ENCODE measurements at places on chromosomes 16 and 17.

DNA sequence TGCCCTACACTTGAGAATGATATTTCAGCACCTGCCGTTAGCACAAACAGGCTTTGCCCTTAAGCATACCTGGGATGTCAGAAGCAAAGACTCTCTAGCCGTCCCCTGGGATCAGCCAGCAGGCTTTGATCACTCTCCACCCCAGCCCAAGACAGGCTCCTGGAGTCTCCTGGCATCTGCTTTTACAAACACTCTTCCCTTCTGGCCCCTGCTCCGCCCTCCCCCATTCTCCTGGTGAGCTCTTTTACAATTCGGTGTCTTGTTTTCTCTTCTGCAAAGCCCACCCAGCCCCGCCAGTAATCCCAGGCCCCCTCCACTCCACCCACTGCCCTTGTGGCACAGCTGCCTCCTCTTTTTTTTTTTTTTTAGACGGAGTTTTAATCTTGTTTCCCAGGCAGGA, 50.4 kb downstream of the KATNIP start:
- DNase-seq: no peak

- no peak for DNase-seq
Measured at GRCh38 chr16:65781363-65781762, 585.1 kb upstream of the CDH5 start.

GRCh38 chr17:70702683-70703255, 533.4 kb downstream of the KCNJ2 start:
- no peak for DNase-seq

DNA sequence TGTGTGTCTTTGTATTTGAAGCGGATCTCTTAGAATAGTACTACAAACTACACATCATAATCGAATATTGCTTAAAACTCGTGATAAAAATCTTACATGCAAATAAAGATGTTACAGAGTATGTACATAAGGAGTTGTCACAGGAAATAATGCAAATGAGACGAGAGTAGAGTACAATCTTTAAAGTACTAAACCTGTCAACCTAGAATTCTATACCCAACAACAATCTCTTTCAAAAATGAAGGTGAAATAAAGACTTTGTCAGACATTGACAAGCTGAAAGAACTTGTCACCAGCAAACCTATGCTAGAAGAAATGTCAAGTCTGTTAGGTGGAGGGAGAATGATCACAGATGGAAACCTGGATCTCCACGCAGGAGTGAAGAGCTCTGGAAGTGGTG, 83.7 kb upstream of the GNG13 start:
- DNase-seq: no peak

DNA sequence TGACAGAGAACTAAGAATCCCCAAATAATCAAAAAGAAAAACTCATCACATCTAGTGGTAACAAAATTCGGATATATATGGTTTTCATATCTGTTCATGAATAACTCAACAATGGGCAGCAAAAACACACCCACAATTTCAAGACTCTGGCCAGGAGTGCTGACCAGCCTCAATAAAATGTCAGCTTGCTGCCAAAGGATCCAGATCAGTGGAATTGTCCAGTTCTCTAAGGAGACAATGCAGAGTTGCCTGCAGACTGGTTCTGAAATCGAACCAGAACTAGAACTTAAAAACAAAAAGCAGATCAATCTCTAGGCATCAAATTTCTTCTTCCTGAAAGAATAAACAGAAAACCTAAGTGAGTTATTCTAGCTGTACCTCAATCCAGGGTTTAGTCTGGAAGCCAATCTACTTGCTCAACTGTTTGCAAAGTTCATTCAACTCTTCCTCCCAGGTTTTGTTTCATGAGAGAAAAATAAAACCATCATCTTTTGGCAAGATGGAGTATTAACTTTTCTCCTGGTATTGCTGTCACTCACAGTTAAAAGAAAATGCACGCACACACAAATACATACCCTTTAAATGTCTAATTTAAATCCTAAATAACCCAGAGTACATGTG, 61.0 kb downstream of the CFDP1 start:
- peak; percentile 73 for DNase-seq

GRCh38 chr17:56629531-56630075, 36.1 kb downstream of the NOG start:
- peak; percentile 30 for DNase-seq

DNA sequence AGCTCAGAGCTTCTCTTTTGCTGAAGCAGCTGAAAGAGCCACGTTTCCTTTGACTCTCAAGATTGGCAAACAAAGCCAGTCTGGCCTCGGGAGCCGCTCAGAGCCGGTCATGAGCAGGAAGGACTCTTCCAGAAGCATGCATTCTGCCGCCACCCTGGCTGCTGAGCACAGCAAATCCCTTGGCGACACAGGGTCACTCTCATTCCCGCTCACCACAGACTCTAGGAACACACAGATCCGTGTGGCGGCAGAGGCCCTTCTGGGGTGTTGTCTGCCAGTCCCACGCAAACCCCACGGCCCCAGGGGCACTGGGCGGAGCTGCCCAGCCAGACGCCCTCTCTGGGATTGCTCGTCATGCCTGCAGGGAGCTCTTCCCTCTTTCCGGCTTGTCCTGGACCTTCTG, 157.0 kb downstream of the C16orf95 start:
- DNase-seq: peak; percentile 46

GRCh38 chr16:57271867-57272495, 12.5 kb downstream of the PLLP start:
- DNase-seq: no peak

GRCh38 chr16:50305441-50306061, 39.2 kb downstream of the ADCY7 start:
- DNase-seq: no peak

DNA sequence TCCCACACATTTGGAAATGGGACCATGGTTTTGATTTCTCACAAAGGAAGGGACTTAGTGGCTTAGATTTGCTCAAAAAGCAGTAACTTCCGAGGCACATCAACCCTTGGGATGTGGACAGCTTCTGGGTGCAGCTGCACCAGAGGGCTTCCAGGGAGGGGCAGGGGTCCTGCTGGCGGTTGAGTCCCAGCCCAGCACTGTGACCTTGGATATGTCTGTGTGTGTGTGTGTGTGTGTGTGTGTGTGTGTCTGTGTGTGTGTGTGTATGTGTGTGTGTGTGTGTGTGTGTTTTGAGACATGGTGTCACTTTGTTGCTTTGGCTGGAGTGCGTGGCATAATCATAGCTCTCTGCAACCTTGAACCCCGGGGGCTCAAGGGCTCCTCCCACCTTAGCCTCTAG, 130.8 kb downstream of the CLEC16A start:
- no peak for DNase-seq

DNA sequence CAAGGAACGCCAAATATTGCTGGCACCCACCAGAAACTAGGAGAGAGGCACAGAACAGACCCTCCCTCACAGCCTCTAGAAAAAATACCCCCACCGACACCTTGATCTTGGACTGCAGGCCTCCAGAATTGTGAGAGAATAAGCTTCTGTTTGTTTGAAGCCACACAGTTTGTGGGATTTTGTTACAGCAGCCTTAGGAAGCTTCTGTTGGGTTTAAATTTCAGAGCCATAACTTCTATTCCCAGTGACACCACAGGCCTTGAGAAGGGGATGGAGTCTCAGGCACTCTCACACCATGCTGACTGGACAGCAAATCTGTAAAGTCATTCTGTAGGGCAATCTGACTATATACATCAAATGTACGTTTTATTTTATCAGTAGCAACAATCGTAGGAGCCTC, 38.6 kb downstream of the RNF112 start:
- no peak for DNase-seq

DNA sequence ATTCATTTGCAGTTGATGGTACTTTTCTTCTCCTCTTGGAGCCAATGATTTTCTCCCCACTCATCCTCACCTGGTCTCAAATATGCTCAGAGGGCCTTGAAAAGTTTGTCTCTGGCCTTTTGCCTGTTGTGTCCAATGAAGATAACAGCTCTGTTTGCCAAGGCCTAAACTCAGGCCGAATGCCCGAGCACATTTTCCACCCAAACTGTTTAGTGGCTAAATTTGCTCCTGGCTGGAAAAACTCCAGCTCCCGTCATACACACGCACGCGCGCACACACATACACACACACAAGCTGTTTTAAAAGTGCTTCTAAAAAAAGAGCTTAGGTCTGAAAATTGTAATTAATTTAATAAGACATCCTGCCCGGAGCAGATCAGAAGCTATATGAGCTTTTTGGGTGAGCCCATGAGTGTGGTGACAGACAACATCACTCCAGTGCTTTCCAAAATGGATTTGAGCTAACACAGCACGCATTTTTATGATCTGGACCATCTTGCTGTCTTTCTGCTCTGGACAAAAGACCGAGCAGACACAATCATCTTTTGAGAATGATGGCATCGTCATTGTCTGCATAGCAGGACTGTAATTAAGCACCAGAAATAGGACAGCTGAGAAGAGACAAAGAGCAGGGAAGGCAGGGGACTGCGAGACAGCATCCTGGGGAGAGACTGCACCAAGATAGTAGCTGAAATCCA, 48.9 kb downstream of the IRX6 start:
- no peak for DNase-seq

DNA sequence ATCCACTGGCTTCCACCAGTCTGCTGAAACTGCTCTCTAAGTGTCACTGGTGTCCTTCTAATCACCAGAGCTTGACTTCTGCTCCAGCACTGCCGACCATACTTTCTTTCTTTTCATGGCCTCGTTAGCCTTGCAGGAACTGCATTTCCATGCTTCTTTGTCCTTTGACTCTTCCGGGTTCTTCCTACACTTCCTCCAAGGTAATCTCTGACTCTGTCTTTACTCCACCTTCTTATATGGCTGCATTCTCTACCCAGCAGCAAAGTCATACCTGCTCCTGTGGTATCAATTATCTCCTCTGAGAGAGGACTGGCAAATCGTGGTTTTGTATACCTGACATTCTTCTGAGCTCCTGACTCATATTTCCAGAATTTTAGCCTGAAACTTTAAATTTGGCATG, 6.5 kb downstream of the HSD17B2 start:
- no peak for DNase-seq

DNA sequence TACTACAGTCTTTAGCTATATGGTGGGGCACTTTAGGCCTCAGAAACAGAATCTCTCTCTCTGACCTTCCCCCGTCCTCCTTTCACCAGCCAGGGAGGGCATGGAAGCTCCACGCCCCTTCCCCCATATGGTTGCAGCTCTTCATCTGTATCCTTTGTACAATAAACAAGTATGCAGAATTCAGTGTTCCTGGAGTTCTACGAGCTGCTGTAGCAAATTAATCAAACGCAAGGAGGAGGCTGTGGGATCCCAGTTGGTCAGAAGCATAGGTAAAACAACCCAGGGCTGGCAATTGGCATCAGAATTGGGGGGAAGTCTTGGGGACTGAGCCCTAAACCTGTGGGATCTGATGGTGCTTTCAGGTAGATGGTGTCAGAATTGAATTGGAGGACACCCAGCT, 163.7 kb upstream of the NLRP1 start:
- DNase-seq: no peak

DNA sequence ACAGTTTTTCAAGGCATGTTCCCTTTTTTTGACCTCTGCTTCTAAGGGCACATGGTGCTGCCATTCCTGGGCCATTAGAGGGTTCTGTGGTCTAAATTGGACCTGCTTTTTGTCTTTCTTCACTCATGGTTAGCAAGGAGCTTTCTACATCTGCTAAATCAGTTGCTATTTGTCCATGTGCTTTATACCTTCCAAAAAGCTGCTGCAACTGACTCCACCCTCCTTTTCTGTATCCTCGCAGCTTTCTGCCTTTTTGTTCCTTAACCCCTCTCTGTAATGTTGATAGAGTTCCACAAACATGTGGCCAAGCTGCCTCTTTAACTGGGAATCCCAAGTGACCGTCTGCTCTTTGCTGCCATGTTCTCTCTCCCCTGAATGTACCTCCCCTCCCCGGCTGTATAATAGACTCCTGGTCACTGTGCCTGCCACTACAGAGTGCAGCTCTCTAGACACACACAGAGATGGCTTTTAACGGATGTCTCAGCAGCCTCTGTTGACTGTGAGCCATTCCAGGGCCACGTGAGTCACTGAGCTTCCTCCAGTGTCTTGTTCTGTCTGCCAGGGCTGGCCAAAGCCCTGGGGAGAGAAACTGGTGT, 57.4 kb upstream of the TEKT3 start:
- DNase-seq: peak; percentile 69

DNA sequence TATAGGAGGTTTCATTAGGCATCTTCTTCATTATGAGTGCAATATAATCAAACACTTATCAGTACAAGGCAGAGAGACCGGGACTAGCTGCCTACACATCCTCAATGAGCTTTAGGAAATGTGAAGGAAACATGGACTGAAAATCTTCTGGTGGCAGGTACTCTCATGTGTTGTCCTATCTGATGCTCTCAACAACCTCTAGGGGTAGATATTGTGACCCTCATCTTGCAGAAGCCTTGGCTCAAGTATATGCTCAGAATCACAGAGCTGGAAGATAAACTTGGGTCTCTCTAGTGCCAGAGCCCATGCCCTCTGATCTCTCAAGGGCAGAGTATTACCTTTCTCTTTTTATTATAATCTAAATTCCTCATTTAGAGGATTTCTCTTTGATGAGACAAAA, 181.6 kb upstream of the C17orf78 start:
- DNase-seq: no peak

- DNase-seq: peak; percentile 93
Measured at GRCh38 chr16:74606521-74607309, at the start of gene GLG1. Gene GLG1, minus strand, starts transcription at chr16:74607114. Its CDS starts 20 bp downstream, at chr16:74607094.

- no peak for DNase-seq
Measured at GRCh38 chr16:30606004-30606403, 4.2 kb downstream of the ZNF689 start.

DNA sequence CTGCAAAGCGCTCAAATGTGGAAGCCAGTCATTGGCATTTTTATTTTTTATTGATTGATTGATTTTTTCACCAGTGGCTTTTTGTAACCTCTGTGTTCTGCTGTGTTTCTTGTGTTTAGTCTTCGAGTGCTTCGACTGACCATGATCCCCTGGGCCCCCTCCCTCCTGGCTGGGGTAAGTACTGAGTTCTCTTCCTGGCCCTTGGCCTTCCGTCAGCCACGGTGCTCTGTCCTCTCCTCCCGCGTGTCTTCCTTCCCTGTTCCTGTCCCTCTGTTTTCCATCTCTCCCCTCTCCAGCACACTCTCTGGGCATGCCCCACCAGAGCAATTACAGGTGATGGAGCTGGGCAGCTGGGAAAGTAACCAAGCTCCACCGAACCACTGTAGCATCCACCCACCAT, 25.8 kb upstream of the CLEC18A start:
- no peak for DNase-seq

DNA sequence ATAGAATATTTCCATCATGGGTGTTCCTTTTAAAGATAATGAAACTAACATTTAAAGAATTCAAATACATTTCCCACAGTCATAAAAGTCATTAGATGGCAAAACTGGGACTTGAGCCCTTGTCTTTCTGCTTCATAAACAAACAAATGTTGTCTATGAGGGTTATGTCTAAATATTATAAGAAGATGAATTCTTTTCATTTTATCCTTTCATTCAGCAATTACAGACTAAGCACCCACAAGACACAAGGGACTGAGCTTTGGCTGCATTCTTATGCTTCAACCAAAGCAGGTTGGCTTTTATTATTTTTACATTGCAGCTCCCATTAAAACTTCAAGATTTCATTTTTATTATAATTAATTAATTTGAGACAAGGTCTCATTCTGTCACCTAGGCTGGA, 14.9 kb downstream of the SARM1 start:
- DNase-seq: no peak

Data from foreskin fibroblast (primary cell).